ENCODE measurements at places on chromosomes 12 and 14.

DNA sequence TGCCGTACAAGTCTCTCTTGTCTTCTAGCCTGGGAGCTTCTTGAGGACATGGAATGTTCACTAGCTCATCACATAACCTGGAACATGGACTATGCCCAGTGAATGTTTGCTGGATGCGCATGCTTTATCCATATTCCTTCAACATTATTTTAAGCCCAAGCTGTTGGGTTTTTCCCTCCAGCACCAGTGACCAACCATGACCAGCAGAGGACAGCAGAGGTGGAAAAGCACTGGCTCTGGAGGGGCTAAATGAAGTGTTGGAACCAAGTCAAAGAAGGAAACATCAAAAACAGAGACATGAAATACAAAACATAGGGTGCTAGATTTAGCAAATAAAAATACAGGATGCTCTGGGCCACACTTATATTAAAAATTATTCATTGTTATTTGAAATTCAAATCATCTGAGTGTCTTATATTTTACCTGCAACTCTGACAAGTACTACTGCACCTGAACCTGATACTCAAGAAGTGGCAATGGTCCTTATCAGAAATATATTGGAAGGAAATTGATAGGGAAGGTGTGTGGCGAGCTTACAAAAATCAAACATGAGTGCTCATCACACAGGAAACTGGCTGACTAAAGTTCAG lies 23.1 kb upstream of the HELB start:
- no peak for DNase-seq

DNA sequence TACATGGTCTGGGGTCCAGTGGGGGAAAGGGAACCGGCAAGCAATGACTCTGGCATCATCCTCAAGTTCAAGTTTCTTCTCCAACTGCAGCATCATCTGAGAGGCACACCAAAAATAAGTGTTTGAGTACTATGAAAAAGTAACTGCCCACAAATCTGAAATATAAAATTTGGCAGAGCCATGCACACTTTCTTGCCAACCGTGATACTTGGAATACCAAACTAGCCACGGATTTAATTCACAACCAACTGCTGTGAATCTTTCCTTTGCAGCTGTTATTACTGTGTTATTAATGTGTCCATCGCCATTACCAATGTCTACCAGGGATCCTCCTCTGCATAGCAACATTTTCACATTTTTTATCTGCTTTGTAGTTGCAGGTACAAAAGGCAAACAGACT lies 74.6 kb downstream of the GXYLT1 start:
- no peak for DNase-seq

DNA sequence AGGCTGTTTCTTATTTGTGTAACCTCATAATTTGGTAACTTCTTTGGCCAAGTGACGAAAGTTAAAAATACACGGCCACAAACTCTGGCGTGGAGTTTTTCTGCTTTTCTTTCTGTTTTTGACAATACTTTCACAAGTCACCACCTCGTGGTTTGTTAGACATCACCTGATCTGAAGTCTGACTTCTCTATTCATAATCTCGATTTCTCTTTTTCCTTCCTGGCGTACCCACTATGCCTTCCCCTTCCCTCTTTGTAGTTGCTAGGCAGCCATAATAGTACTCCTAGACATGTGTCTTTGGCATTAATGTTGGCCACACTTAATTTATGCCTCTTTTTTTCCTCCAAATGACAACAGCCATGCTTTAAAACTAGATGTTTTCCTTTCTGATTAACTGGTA lies 97.6 kb downstream of the POLR3B start:
- no peak for DNase-seq

GRCh38 chr14:40393143-40393542 lies 960.9 kb upstream of the FBXO33 start:
- no peak for DNase-seq

- DNase-seq: no peak
These were observed 191.6 kb upstream of the NUDT4 start for GRCh38 chr12:93186131-93186530.

GRCh38 chr14:49828640-49829039 lies 23.9 kb downstream of the NEMF start:
- no peak for DNase-seq

DNA sequence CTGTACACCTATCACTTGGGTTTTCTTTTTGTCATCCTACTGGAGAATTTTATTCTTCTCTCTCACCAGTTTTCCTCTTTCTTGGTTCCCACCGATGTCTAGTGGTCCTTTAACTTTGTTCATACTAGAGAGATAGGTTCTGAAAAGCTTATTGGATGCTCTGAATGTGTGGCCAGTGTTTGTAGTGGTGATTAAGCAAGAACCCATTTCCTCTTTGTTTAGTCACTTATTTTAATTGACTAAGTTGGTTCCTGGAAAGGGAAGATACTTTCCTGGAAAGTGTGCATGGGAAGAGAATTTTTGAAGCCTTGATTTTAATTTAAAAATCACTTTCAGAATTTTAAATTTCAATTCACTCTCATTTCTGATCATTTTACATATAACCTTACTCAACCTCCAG lies 127.2 kb downstream of the OTOGL start:
- DNase-seq: no peak

DNA sequence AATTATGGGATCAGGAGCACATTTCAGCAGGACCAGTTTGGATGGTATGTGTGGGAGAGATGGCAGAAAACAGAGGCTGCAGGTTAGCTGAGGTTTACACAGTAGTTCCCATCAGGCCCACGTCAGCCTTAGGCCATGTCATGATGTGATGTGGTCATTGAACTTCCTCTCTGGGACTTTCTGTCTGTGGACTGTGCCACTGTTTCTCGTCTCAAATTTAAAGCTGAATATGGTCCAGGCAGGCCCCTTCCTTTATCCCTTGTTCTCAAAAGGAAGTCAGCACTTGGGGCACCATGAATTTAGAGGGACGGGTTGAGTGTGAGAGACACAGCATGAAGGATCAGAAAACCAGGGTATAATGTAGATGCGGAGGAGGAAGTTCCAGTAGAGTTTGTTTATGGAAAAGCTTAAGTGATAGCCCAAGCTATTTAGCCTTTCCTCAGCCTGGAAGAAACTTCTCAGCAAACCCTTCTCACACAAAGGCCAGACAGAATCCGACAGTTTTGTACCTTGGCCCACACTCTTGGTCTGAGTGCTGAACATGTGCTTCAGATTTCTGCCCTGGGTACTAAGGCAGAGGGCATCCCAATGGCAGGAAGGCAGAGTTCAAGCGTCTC lies 3.6 kb upstream of the IGFBP6 start:
- no peak for DNase-seq

- DNase-seq: no peak
These were observed 29.0 kb downstream of the GLIPR1L2 start for GRCh38 chr12:75419841-75420240.

DNA sequence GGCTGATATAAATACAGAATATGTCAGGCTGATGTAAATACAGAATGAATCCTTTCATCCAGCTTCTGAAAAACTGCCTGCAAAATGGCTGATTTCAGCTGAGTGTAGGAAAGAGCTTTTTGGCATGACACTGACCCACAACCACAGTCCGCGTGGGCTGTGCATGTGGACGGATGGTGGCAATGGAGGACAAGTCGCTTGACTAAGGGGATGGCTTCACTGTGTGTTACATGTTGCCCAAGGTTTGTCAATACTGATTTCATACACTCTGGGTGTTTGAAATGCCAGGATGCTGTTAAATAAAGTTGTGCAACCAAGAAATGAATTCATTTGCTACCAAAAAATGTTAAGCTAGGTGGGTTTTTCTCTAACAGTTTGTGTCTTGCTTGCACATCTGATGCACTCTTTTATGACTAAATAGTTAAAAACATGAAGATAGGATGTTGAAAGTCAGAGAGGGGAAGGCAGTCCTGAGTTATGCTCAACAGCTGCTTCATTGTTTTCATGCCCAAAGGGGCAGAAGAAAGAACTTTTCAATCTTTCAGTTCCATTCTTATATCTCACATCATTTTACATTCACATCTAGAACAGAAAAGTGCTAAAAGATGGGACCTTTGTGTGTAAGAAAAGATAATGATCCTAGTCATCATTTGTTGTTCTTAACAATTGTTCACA lies 36.5 kb upstream of the OVCH1 start:
- DNase-seq: no peak

- DNase-seq: no peak
These were observed 26.6 kb upstream of the GTF2A1 start for GRCh38 chr14:81247271-81247766.

GRCh38 chr14:87179936-87180335 lies 813.0 kb downstream of the GALC start:
- no peak for DNase-seq

DNA sequence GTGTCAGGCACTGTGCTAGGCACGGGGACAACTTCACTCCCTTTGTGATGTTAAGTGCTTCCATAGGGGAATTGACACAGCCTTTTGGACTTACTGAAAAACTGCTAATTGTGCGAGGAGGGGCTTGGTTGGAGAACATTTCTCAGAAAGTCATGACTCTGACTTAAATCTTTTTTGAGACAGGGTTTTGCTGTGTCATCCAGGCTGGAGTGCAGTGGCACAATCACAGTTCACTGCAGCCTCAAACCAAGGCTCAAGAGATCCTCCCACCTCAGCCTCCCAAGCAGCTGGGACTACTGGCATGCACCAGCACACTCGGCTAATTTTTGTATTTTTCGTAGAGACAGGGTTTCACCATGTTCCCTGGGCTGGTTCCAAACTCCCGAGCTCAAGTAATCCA lies 10.2 kb upstream of the LTBP2 start:
- DNase-seq: no peak

DNA sequence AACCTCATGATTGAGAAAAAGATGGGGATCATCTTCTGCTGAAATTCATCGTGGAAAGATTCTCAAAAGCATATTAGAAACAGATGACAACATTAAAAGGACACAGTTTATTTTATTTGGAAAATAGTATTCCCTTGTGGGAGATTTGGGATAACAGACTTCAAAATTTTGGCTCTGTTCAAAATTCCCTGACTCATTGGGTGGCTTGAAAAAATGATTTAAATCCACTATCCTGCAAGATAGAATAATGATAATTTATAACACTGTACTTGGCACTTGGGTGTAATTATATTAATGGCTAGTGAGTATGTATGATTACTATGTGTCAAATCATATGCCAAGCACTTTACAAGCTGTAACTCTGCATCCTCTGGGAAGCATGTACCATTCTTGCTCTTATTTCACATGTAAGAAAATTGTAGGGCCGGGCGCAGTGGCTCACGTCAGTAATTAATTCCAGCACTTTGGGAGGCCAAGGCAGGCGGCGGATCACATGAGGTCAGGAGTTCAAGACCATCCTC lies 128.8 kb downstream of the LMNTD1 start:
- DNase-seq: no peak

GRCh38 chr14:58119381-58119780 lies 32.6 kb downstream of the ARMH4 start:
- no peak for DNase-seq

DNA sequence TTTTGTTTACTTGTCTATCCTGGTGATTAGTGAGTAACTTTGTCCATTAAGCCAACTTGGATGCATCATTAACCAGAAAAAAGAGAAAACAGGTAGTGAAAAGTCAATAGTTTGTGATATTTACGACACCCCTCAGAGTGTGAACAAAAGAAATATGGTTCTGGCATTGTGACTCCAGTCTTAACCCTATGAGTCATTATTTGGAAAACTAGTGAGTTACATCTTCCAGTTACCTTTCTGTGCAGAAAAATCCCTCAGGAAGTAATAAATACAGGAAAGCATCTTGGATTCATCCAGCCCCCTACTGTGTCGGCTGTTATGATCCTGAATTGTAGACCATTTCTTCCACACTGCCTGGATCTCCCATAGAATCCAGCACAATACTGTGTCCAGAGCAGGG lies 379.1 kb downstream of the GALC start:
- DNase-seq: no peak

DNA sequence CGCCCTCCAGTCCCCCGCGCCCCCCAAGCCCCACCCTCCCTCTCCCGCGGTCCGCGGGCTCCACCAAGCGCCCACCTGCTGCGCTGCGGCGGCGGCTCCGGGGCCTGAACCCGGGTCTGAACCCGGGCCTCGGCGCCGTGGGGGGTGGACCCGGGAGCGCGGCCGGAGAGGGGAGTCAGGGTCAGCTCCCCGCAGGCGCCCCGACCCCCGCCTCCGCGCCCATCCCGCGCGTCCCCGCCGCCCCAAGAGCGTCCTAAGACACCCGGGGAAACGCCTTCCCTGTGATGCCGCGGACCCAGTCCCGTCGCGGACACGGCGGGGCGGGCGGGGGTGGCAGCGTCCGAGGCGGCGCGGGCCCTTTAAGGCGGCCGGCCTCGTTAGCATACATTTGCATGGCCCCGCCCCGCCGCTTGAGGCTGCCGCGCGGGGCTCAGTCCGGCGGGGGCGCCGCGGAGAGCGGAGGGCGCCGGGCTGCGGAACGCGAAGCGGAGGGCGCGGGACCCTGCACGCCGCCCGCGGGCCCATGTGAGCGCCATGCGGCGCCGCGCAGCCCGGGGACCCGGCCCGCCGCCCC lies at the start of gene MMP17:
MMP17 (plus strand) TSS at position 433 of the 574 bp plus-strand sequence; CDS start at position 535, 102 bp downstream.
- DNase-seq: no peak

DNA sequence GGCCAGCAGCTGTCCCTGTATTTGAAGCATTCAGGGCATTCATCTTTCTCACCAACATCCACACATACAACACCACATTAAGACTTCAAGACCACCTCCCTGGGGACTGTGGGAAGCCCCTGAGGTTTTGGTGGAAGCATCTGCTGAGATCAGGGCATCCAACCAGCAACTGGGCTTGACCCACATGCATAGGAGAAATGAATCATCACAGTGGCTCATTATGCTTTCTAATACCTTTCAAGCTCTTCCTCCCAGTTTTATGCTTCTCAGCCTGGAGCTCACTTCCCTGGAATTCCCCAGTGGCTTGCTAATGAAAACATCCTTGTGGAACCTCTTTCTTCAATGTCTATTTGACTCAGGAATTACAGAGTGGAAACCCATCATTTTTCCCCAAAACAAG lies 21.4 kb upstream of the CMKLR1 start:
- no peak for DNase-seq

GRCh38 chr14:25150934-25151790 lies 101.2 kb upstream of the STXBP6 start:
- DNase-seq: peak; percentile 51

GRCh38 chr12:3965046-3965445 lies 91.8 kb upstream of the PARP11 start:
- DNase-seq: no peak

- no peak for DNase-seq
These were observed 47.1 kb downstream of the SEC23A start for GRCh38 chr14:39055786-39056474.

DNA sequence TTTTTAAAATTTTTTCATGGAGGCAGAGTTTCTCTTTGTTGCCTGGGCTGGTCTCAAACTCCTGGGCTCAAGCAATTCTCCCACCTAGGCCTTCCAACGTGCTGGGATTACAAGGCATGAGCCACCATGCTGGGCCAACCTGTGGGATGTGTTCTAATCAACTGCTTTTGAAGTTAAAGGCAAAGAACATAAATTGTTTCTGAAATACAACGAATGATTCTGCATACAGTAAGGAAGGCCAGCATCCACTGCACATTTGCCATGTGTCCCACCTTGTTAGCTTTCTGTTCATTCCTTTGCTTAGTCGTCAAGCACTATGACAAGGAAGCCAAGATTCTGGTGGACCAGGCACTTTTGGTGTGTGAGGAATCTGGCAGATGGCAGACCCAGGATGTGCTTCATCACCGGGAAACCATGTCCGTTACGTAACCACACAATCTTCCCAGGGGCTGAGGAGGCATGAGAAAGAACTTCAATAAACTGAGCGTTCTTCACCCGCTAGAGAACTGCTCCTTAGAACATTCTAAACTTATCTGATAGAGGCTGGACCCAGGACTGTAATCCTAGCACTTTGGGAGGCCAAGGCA lies 24.5 kb downstream of the MOK start:
- DNase-seq: no peak

GRCh38 chr12:72282721-72283120 lies 10.6 kb downstream of the TRHDE start:
- no peak for DNase-seq

Measured in NCI-H526 (cell line).